ENCODE measurements at places on chromosomes 7 and 10.

GRCh38 chr7:30894866-30895605, 16.6 kb upstream of the AQP1 start:
- DNase-seq, result no peak

DNA sequence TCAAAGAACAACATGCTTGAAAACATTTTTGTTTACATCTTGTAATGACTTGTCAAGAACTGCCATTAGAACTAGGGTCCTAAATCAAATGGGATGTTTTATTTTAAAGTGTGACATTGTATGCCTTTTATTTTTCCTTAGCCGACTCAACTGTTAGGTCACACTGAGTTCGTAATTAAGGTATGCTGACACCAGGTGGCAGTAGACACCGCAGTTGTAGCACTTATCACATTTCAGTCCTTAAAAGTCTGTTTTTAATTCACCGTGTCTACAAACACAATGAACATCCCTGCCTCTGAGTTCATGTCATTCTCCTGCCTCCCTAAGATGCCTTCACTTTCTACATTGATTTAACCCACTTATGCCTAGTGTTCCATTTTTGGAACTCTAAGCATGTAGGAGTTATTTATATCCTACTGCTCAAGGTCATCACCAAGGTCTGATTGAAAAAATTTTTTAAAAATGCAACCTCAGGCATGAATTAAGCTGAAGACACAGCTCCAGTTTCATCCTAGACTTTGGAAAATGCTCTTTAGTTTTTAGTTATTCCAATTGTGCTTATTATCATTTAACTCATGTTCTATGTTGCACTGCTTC, 186.1 kb downstream of the BMPER start:
- no peak for DNase-seq

GRCh38 chr7:108112683-108113082, 17.5 kb downstream of the LAMB4 start:
- DNase-seq, result no peak

DNA sequence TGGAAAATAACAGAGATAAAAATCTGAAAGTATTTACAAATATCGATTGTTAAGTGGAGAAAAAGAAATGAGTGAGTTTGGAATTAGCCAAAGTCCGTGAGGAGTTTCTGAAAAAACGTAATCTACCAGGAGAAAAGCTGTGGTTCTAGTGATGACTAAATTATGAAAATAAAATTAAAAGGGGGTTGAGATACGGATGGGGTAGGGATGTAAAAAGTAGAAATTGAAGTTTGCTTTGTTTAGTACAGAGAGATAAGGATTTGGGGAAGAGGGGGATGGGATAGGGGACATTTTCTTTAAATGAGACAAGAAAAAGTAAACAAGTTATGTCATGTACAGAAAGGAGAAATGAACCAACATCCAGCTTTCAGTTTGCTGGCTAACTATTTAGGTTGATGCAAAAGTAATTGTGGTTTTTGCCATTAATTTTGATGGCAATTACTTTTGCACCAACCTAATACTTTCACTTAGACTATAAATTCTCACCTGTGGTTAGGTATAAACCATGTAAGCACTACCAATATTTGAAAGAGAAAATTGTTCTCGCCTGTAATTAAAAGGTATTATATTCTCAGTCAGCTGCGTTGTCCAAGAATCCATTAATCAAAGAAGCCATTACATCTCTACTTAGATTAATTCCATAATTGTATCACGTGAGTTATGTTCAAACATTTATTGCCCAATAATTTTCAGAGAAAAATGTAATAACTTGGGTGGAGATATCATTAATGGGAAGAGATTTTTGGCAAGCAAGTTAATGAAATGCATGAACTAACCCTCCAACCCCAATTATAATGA, 143.0 kb upstream of the NRP1 start:
- DNase-seq, result no peak

DNA sequence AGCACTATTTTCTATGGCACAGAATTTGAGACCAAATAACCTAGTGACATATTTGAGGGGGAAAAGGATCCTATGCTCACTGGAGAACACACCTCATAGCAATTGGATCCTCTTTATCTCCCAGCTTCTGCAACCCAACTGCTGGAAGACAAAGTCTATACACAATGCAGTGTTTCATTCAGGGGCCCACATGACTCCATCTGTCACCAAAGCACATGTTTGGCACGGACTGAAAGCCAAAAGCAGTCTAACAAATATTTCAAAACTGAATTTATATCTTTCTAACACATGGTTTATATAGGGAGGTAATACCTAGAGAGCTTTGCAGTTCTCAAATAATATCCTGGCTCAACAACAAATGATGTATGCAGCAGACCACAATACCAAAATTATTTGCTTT, 39.2 kb downstream of the ADAM12 start:
- no peak for DNase-seq

Data from activated CD8-positive, alpha-beta memory T cell treated with anti-CD3 and anti-CD28 coated beads for 1 hour (primary cell).